Cardiac septum (tissue), 1 donor: ENCODE measurements at places on chromosomes 7 and 10. TPM values are rescaled to one million over a fixed set of nuclear protein-coding genes. Genes with fewer than 3 reads are reported as not detected.

The PLEKHS1 gene
- total RNA-seq: not detected

The ZNRF2 gene
- 11.7 TPM for total RNA-seq

The ZNF239 gene
- 1.7 TPM for total RNA-seq

The ATE1 gene
- 38.1 TPM for total RNA-seq

The PVRIG gene
- total RNA-seq: not detected

GRCh38 chr10:100670828-100671479 lies 74.4 kb upstream of the PAX2 start:
- no peak for DNase-seq

DNA sequence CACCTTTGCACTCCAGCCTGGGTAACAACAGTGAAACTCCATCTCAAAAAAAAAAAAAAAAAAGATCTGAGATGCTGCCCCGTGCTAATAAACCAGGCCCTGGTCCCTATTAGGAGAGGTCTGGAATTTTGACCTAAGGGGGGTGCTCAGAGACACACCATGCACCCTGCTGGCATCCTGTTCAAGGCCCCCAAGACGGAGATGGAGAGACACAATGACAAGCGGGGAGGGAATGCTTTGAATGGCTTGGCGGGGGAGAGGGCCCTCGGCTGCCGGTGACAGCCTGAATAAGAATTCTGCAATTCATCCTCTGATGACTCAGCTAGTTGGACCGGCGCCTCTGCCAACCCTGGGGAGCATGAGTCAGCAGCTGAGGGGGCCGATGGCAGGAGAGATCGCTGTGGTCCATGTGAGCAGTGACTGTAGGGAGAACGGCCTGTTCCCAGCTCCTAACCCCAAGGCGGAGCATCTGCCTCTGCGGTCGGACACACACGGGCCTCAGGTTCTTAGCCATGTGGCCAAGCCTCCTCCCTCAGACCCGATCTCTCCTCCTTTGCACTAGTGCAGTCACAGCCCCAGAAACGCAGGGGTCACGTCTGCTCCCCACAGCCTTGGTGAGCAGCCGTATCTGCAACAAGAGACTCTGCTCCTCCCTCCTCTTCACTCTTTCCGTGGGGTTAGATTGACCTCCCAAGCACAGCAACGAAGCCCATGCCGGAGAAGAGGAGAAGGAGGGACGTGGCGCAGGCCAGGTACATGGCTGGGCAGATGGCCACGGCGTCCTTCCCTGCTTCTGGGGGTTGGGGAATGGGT lies 14.9 kb downstream of the TRIM56 start:
- DNase-seq: peak; percentile 95

- no peak for DNase-seq
Observed at GRCh38 chr7:105827151-105827875, 49.1 kb downstream of the ATXN7L1 start.

GRCh38 chr10:90915766-90916075 lies 5.2 kb downstream of the ANKRD1 start:
- DNase-seq: peak; percentile 77

DNA sequence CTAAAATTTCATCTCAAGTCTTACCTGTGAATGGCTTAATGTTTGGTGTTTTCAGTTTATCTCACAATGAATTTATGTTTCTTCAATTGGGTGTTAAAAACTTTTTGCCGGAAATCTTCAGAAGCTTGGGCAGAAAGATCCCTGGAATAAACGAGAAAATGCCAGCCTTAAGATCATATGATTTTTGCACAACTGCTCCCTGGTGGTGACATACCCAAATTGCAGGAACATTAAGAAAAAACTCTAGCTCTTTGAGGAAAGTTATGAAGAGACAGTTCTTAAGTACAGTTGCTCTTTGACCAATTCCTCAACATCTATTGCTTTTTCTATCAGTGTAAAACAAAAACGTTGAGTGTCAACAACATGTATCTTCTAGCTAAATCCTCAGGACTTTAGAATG lies 48.2 kb upstream of the CREB5 start:
- no peak for DNase-seq
